Activated T-cell treated with anti-CD3 and anti-CD28 coated beads for 24 hours (primary cell): ENCODE measurements at places on chromosomes 1 and 21.

DNA sequence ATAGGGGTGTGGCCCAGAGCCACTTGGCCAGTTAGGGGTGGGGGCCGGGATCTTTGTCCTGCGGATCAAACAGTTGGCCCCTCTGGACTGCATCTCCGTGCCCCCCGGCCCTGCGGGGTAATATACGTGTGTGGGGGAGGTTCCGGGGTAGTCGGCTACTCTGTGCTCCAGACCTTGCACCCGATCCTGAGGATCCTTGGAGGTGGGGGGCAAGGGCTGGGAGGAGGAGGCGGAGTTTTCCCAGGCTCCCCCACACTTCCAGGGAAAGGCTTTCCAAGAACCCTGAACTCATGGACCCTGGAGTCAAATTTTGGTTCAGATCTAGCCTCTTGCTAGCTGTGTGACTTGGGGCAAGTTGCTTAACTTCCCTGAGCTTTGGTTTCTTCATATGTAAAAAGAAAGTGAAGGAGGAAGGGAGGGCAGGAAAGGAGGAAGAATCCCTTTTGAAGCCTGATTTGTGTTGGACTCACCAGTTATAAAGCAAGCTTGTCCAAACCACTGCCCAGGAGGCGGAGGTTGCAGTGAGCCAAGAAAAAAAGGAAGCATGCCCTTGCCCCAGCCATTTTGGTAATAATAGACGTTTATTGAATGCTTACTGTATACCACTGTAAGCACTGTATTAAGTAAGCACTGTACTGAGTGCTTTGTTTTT is 686 bp downstream of the MIIP start:
- DNase-seq: no peak

DNA sequence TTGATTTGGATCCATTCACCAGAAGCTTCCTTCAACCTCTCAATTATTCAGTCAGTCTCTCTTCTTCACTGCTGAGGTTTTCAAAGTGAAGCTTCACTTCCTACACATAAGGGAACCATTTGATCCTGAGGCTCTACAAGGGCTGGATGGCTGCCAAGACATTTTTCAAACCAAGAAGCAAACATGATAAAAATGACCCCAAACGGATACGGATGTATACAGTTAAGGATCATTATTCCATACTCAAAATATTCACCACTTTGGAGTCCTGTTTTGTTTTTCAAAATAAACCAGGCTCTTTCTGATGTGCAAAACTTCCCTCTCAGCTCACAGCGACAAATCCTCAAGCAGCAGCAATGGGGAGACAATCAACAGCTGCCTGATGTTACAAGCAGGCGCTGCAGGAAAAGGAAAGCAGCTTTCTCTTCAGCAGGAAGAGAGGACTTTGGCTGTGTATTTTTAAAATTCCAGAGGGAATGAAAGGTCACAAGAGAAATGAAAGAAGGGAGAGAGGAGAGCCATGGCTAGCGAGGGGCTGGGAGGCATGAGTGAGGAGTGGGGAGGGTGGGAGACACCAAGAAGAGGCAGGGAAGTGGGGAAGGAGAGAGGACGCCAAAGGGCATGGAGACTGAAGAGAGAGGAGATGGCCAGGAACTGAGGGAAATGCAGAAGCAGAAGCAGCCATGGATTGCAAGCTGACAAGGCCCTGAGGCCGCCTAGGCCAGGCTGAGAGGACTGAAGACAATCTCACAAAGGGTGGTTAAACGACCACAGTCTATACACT is 145.4 kb downstream of the SLC45A1 start:
- no peak for DNase-seq

DNA sequence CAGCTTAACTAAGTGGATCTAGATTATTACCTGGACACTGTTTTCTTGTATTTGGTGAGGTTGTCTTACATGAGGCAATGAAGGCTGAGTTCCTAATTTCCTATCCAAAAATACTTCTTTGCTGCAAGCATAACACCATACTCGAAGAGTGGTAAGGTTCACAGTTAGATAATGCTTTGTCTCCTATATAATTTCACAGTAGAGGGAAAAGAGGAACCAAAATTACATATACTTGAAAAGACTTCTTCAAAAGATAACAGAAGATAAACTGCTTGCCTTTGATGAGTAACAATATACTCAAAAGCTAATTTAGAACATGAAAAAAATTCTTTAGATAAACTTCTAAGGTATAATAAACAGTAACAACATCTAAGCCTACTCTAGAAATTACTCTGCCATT is 20.4 kb downstream of the USP33 start:
- DNase-seq: no peak

DNA sequence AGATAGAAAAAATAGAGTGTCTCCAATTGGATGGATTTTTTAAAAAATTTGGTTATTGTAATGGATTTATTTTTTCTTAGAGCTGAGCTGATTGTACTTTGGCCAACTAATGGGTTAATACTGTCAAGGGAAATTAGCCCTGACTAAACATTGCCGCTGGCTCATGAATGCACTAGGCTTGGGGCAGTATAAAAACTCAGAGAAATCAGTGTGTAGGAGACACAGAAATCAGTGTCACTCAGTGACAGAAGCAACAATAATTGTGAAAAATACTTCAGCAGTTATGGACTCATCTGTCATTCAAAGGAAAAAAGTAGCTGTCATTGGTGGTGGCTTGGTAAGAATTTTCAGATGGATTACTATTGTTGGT is at the start of gene KMO:
TSS of gene KMO (plus strand) at position 217 of the 370 bp plus-strand sequence. CDS start at position 284, 67 bp downstream.
- no peak for DNase-seq

GRCh38 chr1:224518528-224518927 is 83.9 kb upstream of the WDR26 start:
- DNase-seq: no peak

GRCh38 chr1:87127581-87127980 is 201.1 kb upstream of the LMO4 start:
- no peak for DNase-seq

- no peak for DNase-seq
These were observed 7.7 kb upstream of the SLC5A9 start for GRCh38 chr1:48214820-48215219.

DNA sequence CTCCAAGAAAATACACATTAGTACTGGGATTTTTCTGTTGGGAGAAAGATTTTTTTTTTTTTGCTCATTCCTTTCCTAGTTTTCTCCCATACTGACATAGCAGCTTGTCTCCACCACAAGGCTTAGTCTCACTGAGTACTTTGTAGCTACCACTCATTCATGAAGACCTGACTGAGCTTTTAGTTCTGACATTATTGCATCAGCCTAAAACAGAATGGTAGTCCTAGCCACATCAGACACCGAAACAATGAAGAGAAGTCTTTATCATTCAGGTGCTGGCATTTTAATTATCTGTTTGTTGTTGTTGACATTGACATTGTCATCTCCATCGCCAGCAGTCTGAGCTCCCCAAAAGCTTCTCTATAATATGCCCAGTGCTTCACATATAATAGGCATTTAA is 21.1 kb upstream of the C1orf21 start:
- DNase-seq: no peak

DNA sequence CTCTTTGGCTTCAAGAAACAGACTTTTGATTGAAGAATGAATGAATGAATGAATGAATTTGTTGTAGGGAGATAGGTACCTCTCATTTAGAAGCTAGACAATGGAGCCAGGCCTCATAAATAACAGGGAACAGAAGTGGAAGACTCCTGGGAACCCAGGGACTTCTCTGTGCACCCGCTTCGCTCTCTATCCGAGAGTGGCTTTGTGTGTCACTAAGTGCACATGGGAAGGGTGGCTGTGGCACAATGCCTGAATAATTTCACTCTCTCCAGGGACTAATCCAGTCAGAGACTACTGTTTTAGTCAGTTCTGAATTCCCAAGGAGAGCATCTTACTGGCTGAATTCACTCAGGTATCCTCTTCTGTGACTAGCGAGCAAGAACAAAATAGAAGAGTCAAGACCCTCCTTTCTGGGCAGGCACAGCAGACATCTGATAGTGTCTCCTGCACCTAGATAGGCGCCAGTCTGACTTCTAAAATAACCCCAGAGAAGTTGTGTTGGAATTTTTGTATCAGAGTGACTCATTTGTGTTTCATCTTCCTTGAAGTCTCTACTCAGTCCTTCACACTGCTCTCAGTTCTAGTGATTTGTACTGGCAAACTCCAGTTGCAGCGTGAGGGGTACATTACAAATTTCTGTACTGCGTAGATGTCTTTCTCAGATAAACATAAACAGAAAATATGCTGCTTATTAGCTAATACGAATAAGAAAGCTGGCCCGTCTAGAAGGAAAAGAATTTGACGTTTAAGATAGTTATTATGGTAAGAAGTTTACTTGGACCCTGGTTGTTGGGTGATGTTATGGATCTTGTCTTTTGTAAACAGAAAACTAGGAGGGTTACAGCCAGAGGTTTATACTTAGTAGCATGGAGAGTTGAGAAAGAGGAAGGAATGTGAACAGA is 34.0 kb downstream of the BACH1 start:
- DNase-seq: no peak

DNA sequence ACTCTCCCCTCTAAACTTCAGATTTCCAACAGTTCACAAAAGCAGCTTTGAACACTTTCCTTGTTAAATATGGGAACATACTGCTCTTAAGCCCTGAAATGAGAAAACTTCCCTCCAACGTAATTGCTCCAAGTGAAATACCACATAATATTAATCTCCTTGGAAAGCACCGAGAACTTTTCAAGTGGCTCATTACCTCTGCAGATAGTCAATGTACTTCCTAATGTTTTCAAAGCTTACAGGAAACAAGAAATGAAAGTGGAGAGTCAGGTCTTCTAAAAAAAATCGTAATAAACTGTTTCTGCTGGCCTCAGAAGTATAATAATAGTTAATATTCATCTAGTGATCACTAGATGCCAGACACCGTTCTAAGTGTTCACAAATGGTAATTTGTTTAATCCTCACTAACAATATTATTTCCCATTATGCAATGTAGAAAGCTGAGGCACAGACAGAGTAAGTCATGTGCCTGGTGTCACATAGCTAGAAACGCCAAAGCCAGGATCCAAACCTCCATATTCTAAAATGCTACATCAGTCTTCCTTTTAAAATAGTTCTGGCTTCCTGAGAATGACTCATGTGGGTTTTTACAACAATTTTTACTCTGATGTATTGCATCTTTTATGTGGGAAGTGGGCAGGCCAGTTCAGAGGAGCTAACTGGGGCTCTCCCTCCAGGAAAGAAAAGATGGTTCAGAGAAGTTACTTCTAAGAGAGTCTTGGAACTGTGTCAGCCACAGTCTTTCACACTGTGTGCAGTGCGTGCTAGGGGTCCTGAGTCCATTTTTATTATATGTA is 177.2 kb downstream of the PLPPR4 start:
- no peak for DNase-seq
